ENCODE measurements at places on chromosomes 12 and 14.

DNA sequence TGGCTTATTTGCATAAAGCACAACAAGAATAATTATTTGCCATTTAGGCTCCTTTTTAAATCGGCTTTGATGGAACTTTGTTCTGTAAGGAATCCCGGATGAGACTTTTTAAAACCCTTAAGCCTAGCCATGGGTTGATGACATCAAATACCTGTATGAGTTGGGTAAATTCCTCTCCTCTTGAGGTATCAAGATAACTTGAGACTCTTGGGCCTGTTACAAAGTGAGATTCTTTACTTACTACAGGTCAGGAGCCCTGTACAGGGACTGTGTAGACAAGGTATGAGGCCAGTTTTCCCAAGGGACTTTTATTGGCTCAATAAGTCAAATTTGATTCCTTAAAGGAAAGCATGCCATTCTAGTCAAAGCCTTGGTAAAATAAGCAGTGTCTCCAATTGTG is 68.8 kb downstream of the HSD17B6 start:
- no peak for ATAC-seq

- ATAC-seq, result no peak
Measured at GRCh38 chr14:68458840-68459469, 333.9 kb downstream of the ZFP36L1 start.

DNA sequence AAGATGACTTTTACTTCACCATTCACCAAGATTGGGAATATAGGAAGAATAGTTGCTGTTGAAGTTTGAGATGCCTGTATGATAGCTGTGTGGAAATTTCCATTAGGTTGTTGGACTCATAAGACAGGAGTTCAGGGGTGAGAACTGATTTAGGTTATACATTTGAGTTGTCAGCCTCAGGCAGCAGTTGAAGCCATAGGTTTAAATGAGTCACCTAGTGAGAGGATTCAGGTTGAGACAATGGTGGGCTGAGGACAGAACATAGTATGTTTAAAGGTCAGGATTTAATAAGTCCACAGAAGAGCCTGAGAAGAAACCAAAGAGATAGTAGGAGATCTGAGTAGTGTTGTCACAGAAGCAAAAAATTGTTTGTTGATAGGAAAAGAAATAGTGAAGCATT is 63.6 kb upstream of the MON2 start:
- no peak for ATAC-seq

DNA sequence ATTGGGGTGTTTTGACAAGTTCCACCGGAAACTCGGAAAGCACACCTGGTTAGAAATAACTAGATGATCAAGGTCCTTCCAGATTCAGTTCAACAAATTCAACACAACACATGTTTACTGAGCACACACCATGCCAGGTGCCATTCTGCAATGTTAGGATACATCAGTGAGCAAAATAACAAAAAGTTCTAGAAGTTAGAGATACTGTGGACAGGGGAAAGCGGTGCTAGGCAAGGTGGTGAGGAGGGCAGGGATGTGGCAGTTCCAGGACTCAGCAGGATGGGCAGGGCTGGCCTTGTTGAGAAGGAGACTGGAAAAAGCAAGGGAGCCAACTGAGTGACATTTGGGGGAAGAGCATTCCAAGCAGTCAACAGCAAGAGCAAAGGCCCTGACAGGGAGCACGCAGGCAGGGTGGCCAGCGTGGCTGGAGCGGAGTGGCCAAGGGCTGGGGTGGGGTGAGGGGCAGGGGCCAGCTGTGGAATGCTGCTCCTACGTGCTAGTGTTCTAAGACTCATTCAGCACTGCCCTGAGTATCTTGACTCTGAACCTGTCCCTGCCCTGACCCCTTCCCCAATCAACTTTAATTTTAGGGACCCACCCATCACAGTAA is 19.4 kb upstream of the FAIM2 start:
- no peak for ATAC-seq

DNA sequence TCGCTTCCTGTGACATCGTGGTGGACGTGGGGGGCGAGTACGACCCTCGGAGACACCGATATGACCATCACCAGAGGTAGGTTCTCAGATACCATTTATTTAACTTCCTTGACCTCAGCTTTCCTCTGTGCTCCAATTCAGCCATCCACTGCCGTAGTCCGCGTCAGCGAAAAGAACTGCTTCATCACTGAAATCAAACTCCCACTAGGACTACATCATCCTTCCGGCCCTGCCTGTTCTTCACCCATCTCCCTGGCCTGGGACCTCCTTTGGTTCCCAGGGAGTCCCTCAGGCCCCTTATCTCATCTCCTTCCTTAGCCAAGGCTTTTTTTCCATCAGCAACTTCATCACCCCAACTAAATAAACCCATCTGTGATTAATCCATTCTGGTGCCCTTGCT is 692 bp downstream of the MYG1 start:
- no peak for ATAC-seq

- no peak for ATAC-seq
Measured at GRCh38 chr12:51320695-51321320, 3.2 kb downstream of the BIN2 start.

GRCh38 chr14:47921133-47921532 is 245.7 kb upstream of the MDGA2 start:
- ATAC-seq, result no peak

DNA sequence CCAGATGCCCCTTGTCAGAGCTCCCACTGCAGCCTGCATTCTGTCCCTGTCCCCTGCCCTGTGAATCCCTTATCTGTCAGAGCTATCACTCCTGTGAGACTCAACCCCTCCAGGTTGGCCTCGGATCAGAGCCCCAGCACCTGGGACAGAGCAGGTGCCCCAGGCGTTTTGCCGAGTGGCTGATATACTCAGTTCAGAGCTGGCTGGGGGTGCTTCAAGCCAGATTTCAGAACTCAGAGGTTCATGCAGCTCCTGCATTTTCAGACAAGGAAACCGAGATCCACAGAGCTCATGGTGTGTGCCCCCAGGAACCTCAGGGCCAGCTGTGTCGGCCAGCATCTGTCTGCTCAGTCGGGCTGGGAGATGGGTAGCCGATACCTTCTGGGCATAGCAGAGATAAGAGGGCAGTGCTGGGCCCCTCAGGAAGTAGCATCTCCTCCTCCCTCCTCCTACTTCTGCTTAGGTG is 228.0 kb upstream of the RTL1 start:
- no peak for ATAC-seq

GRCh38 chr12:117361347-117361751 is at the start of gene NOS1:
Gene NOS1 (minus strand): TSS chr12:117361626. CDS start chr12:117331069, 30,557 bp downstream.
- ATAC-seq, result no peak

- peak; percentile 71 for ATAC-seq
Measured at GRCh38 chr12:3313675-3314663, 177.0 kb upstream of the PRMT8 start.

All from stimulated activated memory B cell treated with anti-CD40 and anti-IgM and Interleukin-4, amounts not matched to agents 10 μg/mL and 1 μg/mL and 100 μg/mL, for 72 hours (primary cell).